Upper lobe of right lung (tissue), 1 donor: ENCODE measurements at places on chromosomes 7 and 10. TPM values are rescaled to one million over a fixed set of nuclear protein-coding genes. Genes with fewer than 3 reads are reported as not detected.
A peak's percentile ranks its signal among the peaks of the same experiment; 100 is the strongest.

DNA sequence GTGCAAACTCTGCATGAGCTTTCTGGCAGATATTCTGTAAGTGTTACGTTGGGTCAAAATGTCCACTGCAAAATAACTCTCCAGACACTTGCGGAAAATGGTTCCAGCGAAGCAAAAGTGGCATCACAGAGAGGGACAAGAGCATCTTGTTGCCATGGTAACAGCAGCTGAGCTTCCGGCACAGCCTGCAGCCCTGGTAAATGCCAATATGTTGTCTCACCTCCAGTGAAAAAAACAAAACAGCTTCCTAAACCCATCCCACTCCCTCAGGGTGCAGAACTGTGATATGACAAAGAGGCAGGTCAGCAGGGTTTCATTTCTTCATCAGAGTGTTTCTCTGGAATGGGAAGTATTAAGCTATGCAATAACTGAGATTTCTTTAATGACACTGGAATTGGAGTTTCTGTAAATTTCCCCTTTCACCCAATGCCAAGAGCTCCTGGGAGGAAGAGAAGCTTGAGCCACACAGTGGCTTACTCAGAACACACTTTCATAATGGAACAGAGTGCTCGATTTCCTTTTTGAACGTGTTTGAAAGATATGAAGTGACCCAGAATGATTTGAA is 65.6 kb downstream of the FOXI2 start:
- DNase-seq, result no peak

- no peak for DNase-seq
Observed at GRCh38 chr7:131149840-131150239, 177.8 kb upstream of the MKLN1 start.

DNA sequence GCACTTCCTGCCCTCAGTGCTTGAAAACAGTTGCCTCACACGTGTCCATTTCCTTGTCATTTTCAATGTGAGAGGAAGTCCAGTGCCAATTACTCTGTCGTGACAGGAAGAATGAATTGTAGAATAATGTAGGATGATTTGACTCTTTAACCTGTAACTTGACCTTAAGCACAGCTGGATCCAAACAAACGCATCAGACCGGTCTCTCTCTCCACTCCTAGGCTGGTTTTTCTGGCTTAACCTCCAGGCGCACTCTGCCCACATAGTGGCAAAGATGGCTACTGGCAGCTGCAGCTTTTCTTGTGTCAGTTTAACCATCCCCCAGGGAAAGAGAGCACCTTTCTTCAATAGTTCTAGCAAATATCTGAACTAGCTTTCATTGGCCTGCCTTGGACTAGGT is 29.4 kb upstream of the PNLIPRP3 start:
- DNase-seq, result no peak

GRCh38 chr7:6647080-6647479 is 10.0 kb downstream of the ZNF316 start:
- no peak for DNase-seq

DNA sequence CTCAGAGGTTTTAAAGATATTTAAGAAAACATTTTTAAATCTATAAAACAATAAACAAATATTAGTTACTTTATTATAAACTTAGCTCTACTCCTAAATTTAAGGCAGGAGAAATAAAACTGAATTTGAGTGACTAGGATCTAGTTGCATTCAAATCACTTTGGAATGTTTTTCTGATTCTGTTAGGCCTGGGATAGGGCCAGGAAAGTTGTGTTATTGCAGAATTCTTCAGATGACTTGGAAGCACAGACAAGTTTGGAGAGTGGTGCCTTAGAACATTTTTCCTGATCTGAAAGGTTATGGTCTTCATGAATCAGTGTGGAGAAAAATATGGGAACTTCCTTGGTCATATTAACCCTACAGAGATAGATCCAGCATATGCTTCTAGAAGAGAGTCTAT is 15.6 kb upstream of the SLC25A13 start:
- no peak for DNase-seq

- DNase-seq, result peak; percentile 70
Observed at GRCh38 chr7:16989811-16990413, 108.1 kb upstream of the AGR3 start.

DNA sequence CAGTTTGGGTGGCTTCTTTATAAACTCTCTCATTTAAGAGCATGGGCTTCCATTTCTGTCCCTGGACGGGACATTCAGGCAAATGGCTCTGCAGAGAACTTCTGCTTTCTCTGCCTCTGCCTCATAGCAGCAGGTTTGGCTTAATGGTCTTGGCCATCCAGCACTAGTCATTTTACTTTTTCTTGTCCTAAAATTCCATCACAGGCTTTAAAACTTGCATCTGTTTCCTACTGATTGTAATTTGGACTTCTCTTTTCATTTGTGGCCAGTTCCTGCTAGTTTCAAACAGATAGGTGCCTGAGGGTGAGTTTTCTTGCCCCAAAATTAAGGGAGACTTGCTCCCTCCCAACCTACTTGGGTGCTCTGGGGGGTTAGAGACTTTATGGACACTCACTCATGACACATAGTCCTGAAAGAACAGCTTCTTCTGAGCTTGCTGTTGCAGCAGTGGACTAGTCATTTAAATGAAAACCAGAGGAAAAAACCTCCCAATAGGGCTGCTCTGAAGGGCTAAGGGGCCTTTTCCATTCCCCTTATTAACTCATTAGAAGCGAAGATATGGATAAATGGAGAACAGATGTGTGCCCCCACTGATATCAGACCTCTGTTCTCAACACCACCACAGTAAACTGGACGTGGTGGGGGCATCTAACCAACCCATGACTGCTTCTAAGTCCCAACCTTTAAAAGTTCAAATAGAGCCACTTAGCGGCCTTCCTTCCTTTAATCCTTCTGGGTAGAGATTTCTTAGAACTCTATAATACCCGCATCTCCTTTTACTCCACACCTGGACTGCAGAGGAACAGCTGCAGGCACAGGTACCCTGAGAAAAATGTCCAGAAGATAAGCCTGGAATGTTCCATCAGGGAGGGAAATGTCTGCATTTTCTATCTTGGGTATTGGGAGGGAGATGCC is 38.8 kb downstream of the SVOPL start:
- DNase-seq, result no peak

GRCh38 chr7:71696511-71696910 is 564.6 kb downstream of the GALNT17 start:
- DNase-seq, result no peak

GRCh38 chr10:10317151-10317550 is 700.5 kb upstream of the CELF2 start:
- no peak for DNase-seq

DNA sequence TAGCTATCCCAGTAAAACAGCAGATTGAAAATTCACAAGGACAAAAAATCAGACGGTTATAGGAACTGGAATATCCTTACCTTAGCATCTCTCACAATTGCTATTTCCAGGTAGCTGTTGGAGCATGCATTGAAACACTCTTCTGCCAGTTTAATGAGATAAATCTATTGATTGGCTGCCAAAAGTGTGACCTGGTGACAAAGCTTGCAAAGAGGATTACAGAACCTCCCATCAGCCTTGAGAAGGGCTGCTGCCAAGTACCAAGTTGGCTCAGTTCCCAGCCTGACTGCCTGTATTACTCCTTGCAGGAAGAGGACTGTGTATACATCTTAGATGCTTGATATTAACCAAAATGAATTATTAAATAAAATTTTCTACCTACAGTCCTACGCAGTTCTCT is 5.1 kb downstream of the PRLHR start:
- DNase-seq, result no peak

GRCh38 chr7:128705891-128706333 is 33.2 kb upstream of the CALU start:
- DNase-seq, result no peak

- DNase-seq, result no peak
Observed at GRCh38 chr10:35050568-35050967, 39.6 kb downstream of the CUL2 start.

DNA sequence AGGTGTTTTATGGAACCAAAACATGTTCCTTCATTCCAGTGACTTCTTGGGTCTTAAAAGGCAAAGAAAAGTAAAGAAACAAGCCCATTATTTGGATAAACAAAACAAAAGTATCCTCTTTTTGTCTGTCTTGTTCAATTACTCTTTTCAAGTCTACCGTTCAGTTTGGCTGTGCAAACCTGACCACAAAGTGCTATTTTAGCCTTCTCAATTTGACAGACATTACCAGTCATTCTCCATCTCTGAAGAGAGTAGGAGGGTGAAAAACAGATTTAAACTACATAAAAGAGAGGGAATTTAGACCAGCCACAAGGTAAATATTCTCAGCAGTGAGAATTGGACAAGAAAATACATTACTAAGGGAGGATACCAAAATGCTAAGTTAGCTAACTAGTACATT is 145.2 kb downstream of the GRM3 start:
- DNase-seq, result no peak

DNA sequence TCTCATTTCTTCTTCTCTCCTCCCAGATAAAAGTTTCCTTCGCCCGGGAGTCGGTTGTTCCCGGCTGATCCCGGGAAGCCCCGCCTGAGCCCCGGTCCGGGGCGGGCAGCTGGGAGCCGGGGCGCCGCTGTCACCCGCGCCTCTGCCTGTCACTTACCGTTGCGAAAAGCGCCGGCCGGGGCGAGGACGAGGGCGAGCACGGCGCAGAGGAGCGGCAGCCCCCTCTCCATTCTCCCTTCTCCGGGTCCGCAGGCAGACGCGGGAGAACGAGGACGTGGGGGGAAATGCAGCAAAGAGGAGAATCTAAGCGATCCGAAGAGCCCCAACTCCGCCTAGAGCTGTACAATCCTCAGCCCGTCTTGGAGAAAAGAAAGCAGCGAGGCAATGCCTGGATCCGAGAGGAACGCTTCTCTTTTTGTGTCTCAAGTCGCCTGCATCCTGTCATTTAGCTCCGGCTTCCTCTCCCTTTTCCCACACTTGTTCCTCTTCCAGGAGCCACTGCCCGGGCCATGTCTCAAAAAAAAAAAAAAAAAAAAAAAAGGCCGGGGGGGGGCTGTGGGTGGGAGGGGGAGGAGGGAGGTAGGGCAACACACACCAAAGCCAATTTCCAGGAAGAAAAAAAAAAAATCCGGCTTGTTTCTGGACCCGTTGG is at the start of gene NRP1:
NRP1 (minus strand) TSS at position 515 of the 652 bp plus-strand sequence; CDS start at position 230, 285 bp downstream.
- peak; percentile 73 for DNase-seq

GRCh38 chr10:83153714-83154113 is 985.6 kb upstream of the GHITM start:
- DNase-seq, result no peak

GRCh38 chr7:69067397-69067796 is 530.9 kb upstream of the AUTS2 start:
- peak; percentile 73 for DNase-seq

- DNase-seq, result no peak
Observed at GRCh38 chr10:20299034-20299736, 483.0 kb downstream of the PLXDC2 start.

DNA sequence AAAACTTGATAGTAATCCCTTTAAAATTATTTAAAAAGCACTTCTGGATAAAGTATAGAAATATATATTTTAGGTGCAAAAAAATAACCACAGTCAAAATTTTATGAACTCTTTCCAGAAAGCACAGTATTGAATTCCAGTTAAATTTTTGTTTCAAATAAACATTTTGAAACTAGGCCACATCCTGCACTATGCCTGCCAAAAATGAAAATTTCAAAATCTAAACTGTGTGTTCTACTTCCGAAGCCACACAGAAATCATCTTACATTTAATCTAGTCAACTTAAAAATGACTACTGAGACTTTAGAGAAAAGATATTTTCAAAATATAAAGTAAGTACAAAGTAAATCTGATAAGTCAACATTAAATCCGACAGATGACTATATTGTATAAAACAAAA is 50.0 kb downstream of the MAGI2 start:
- DNase-seq, result no peak

DNA sequence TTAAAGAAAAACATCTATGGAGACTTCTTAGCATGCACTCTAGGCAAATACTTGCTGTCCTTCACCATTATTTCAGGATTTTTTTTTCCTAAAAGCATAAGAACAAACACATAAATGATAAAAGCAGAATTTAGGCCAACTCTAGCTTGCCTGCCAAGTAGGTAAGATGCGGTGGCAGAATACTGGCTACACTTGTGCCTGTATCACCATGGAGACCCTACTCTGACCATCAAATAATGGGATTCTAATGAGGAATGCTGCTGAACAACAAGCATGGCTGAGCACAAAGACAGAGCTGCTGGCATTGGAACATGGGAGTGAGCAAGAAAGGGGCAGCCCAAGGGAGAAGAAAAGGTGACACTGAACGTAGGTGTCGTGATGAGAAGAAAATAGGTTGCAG is 18.5 kb upstream of the TAS2R40 start:
- DNase-seq, result no peak

DNA sequence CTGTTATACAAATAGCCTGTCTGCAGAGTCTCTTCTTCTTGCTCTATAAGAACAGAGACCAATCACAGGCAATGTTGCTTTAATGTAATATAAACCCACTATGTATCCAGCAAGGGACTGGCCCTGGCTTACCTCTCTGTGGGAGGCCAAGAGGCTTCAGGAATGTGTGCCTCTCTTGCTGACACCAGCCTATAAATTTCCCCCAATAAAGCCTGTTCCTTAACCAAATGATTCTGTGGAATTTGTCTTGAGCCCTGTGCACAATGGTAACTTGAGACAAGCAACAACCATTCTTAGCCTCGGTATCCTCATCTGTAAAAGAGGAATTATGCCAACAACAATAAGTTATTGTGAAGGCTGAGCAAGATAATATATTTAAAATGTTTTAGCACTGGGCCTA is 563.7 kb downstream of the GRM8 start:
- DNase-seq, result no peak

GRCh38 chr7:32587411-32587948 is 92.2 kb downstream of the AVL9 start:
- DNase-seq, result no peak

- no peak for DNase-seq
Observed at GRCh38 chr7:38660427-38661099, 29.4 kb upstream of the AMPH start.

DNA sequence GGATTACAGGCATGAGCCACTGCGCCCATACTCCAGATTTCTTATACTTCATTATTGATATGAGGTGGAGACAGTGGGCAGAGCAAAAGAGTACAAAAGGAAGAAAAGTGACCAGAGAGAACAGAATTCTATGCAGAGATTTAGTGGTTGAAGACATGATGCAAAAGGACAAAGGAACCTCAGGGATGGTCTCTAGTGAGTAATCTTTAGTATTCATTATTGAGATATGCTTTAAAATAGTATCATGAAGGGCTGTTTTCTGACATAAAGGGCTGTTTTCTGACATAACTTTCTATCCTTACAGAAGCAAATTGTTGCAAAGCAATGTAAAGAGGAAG is 81.2 kb upstream of the OIT3 start:
- DNase-seq, result no peak

- no peak for DNase-seq
Observed at GRCh38 chr10:132232023-132232951, 45.5 kb downstream of the DPYSL4 start.

GRCh38 chr7:27167916-27168264 is 2.6 kb upstream of the HOXA9 start:
- DNase-seq, result no peak

CCDC146 gene
- 4.3 TPM for total RNA-seq

EPDR1 gene
- total RNA-seq, result 70.3 TPM

HGF gene
- total RNA-seq, result 26.5 TPM

ASZ1 gene
- not detected for total RNA-seq

METTL27 gene
- 2.3 TPM for total RNA-seq

GPR15LG gene
- not detected for total RNA-seq

CCL24 gene
- total RNA-seq, result 4.8 TPM

CYP3A7 gene
- total RNA-seq, result 1.6 TPM

NCF1 gene
- total RNA-seq, result 32.8 TPM

PDE6C gene
- total RNA-seq, result not detected

CPN1 gene
- total RNA-seq, result not detected
